GM04503 (cell line): ENCODE measurements at places on chromosomes 4 and X.

GRCh38 chrX:64377753-64378152 is 17.5 kb downstream of the MTMR8 start:
- no peak for DNase-seq

- no peak for DNase-seq
Observed at GRCh38 chr4:38803833-38804653, 548 bp downstream of the TLR1 start.

GRCh38 chr4:77043507-77044136 is 32.2 kb downstream of the CCNI start:
- peak; percentile 66 for DNase-seq

DNA sequence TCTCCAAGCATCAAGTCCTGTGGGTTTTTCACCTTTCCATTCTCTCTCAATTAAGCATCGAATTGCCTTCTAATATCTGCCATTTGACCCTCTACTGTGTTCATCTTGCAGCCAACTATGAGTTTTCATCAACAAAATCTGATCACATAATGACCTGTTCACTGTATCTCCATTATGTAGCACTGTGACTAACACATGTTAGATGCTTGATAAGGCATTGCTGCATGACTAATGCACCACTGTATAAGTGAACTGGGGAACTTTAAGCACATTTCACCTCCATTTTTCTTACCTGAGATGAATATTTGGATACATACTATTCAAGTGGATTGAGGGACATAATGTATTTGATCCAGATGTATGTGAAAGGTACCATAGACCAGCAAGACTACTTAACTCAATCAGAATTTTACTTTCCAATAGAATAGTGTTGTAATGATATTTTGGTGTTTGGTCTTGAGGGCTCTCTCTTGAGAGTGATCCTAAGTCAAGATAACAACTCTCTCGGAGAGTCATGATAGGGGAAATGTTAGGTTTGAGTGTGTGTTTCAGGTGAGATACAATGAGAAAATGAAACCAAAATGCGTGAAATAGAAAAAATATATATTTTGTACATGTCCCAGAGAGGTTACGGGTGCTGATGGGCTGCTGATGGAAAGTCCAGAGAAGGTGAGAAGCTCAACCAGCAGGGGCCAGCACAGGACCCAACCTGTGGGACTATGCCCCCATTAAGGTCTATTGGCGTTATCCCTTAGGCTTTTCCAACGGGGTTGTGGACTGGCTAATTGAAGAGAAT is 60.2 kb upstream of the HS3ST1 start:
- DNase-seq = no peak

- peak; percentile 38 for DNase-seq
Observed at GRCh38 chr4:146255874-146256273, 41.5 kb downstream of the REELD1 start.

GRCh38 chrX:19661961-19662360 is 146.7 kb upstream of the MAP3K15 start:
- no peak for DNase-seq

DNA sequence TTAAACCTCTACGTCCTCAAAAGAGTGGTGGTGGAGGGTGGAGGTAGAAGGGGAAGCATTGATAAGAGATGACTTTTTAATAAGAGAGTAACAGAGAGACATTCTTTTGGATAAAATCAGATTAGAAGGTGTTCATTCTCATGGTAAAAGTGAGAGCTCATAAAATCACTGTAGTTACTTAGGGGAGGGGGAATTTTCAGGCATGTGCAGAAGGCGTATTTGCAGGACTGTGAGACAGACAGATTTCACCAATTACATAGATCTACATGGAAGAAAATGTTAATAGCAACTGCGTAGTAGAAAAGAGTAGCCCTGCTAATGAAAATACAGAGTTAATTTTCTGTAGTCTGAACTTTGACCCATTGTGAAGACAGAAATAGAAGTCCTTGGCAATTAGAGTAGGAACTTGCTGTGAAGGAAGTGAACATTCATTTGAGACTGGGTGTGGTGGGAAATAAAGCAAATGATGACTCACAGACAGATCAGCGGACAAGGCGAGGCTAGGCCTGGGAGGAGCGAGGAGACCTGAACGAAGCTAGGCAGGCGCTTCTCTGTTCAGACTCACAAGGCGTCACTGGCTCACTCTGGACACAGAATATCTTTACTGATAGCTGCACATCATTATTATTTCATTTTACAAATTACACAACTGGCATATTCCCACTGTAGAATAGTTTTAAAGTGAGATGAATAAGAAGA is 57.2 kb upstream of the FAM9C start:
- peak; percentile 59 for DNase-seq

DNA sequence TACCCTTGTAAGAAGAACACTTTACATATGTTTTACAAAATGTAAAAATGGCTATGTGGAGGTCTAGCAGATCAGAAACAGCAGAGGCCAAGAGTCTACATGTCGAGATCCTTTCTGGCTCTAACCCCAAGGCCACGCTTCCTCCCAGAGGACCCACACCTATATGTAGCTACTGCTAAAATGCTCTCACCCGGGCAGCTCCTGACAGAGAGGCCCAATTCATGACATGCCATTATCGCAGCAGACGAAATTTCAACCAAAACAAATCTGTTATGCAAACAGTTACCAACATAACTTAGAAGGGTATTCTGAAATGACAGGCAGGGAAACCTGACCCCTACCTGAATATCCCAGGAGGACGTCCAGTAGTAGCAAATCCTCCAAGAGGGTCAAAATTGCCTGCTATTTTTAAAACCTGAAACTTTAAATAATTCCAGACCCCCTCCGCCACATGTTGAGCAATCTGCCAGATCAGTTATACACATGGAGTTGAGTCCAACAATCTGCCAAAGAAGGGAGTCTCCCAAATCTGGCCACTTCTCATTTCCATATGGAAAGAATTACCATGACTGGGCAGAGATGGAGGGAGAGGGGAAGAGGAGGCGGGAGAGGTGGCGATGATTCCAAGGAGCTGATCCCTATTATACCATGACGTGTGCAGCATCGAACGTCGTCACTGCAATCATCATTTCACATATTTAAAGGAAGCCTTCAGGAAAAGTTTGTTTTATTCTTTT is 192.9 kb upstream of the TBL1X start:
- no peak for DNase-seq

DNA sequence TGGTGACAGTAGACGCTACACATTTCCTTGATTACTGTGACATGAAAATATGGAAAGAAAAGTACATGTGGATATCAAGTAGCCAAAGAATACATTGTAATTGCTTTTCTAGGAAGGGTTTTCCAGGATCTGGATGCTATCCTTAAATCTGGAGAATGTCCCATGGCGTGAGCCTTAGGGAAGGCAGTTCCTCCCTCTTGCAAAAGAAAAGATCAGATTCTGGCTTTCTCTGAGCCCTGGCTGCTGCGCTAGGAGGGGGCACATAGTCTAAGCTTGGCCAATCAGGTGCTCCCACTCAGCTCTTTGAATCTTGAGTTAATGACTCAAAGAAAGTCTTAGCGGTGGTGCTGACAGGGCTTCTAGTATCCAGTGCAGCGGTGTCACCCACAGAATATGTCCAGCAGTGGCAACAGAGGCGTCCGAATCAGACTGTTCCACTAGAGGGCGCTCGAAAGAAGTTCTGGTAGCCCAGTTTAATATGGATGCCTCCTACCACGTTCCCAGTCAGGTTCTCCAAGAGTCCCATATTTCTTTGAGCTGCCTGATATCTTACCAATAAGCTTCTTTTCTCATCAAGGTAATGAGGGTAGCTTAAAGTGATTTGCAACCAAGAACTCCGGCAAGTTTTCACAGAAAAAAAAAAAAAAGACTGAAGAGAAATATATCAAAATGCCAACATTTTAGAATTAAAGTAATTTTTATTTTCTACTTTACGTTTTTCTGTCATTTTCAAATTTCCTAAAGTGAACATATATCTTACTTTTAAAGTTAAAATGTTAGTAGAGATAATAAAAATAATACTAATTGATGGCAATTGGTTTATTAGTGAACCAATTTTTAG is 213.4 kb upstream of the S100G start:
- DNase-seq = no peak

DNA sequence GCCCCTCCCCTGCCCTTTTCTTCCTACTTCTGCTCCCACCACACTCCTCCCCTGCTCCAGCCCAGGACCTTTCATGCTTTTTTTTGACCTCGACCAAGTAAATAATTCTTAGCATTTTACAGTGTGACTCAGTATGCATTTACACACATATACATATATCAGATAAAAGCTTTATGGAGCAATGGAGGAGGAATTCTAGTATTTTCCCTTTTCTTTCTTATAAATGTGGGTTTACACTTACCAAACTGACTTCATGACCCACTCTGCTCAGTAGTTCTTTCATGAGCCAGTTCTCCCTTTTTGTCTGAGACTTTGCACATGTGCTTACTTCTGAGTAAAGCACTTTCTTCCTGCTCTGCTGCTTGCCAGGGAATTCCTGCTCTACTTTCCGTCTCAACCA is 111.8 kb upstream of the H2AZ1 start:
- no peak for DNase-seq

DNA sequence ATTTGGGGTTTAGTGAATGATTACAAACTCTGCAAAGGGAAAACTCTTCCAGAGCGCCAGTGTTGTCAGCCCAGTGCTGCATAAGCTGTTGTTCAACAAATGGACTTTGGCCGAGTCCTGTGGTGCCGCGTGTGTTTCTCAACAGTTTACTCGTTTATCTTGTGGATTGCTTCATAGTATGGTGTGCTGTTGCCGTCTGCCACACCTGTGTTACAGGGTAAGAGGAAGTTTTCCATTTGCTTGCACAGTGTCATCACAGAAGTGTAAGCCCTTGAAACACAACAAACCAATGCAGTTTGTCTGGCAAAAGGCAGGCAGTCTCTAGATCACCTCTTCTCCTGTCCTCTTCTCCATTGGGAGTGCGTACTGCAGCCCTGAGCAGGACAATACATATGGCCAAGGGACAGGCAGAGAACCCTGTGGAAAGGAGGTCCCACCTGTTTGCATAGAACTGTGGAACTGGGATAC is 66.3 kb downstream of the DCUN1D4 start:
- DNase-seq = no peak

DNA sequence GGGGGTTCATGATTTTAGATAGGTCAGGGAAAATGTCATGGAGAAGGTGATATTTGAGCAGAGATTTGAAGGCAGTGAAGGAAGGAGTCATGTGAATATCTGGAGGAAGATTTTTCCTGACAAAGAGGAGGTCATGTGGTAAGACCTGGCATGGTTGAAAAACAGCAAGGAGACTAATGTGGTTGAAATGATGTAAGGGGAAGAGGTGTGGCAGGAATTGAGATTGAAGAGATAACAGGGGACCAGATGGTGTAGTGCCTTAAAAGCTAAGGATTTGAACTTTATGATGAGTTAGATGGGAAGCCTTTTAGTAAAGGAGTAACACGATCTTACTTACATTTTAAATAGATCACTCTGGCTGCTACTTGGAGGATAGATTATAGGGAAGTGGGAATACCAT is 210.9 kb downstream of the RTL9 start:
- DNase-seq = no peak

- no peak for DNase-seq
Observed at GRCh38 chr4:1300466-1301455, 11.1 kb downstream of the MAEA start.

GRCh38 chr4:168710353-168710946 is 213.6 kb downstream of the PALLD start:
- DNase-seq = no peak

DNA sequence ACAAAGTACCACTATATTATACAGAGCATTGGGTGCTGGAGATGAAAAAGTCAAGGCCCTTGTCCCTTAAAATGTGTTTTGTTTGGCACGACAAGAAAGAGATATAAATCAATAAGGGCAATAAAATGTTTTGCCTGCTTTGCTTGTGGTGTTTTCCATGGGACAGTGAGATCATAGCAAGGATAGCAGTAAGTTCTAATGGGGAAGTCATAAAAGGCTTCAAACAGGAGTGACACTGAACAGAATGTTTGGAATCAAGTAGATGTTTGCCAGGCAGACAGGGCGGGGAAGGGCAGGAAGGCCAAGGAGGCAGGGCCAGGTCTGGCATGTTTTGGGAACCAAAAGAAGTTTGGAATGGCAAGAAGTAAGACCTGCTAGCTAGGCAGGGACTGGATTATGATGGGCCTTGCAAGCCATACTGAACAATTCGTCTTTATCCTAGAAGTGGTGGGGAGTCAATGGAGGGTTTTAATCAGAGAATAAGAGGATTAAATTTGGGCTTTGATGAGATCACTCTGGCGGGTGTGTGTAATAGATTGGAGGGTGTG is 16.4 kb downstream of the FGF2 start:
- DNase-seq = peak; percentile 50

DNA sequence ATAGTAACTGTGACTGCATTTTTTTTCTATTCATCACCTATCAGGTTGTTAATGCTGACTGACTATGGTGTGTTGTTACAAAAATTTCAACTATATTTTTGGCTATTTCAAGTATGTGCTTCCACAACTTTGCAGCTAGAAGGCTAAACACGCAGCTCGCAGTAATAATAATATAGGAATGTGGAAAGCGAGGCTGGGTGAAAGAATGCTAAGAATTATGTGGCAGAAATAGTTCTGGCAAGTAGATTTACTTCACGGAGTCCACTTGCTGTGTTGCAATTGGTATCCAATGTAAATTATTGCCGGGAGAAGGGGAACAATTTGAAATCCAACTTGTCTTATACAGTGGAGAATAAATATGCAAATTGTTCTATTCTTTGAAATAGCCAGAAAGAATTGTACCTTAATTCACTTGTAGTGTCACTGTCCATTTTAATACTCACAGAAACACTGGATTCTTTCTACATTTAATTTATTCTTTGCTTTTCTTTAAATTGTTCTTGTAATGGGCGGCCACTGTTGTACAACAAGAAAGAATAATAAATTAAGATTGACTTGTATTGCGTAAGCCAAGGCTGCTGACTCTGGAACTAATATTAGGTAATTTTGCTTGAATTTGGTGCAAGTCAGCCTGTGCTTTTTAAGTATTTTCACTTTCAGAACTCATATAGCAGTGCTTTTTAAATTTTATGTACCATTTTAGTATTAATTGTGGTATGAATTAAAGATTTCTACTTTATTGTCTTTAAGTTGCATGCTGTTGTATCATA is 154.9 kb downstream of the FRMPD4 start:
- DNase-seq = no peak

DNA sequence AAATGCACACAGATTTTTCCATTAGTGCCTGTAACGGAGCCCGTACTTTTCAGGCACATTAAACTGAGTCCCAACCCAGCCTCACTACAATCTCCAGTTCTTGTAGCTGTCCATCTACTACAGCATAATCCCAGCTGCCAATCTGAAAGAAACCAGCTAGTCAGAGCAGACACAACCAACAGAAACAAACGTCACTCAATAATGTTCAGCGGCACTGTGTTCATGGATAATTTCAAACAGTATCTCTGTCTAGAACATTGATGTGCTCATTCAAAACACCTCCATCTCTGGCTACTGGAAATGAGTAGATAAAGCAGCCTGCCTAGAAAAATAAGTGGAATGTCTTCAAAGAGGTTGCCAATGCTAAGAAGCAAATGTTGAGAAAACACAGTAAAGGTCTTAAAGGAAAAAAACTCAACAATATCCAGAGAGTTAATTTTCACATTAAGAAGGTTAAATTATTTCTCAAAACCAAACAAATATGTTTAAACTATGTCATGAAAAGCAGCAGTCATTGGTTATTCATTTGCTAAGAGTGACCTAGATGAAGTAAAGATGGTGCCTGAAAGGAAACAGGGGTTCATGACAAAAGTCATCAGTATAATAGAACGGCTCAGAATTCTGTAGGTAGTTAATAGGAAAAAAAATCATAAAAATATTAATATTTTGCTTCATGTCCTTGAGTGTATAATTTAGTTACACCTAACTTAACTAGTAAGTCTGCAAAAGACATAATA is 245.1 kb upstream of the MAB21L2 start:
- no peak for DNase-seq
